ENCODE measurements at places on chromosomes 2 and 18.

DNA sequence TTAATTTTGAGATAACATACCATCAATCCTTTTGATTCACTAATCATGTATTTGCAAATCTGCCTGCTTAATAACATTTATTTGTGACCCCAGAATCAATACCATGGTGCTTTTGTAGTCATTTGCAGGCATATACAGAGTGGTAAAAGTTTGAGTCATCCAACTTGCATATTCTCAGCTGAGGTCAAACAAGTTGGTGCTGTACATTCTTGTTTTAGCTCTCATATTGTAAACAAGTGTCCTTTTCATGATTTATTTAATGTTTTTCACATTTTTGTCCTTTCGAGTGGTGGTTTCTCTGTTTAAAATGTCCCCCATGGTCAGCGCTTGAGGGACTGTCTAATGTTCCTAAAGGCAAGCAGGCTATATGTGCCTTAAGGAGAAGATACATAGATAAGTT, 17.5 kb downstream of the RAB27B start:
- no peak for DNase-seq

GRCh38 chr2:103169861-103170260, 408.0 kb downstream of the TMEM182 start:
- DNase-seq = no peak

DNA sequence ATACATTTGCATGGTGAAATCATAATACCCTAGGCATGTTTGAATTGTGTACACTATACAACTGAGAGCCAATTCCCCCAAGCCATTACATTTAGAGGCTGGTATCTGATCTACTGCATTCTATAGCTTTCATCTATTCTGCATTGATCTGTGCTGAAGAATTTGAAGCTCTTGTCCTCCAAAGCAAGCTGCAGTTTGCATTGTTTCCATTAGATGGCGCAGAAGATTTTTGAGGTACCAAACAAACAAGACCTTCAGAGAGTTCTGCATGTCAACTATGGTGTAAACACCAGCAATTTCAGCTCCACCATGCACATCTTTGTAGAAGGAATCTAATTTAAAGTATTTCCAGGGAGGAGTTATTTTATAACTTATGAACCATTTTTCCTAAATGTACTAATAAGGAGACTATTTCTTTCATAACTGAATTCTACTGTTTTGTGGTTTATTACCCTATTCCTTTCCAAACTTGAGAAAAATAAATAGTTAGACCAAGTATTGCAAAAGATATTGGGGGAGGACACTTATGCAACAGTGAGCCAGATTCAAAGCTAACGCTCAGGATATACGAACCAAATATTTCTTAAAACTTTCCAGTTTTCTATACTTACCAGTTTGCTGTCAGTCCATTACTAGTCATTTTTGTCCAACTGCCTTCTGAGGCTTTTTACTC, 761.8 kb upstream of the ACVR2A start:
- DNase-seq = peak; percentile 1

GRCh38 chr2:31142110-31142509, 3.9 kb upstream of the GALNT14 start:
- no peak for DNase-seq

DNA sequence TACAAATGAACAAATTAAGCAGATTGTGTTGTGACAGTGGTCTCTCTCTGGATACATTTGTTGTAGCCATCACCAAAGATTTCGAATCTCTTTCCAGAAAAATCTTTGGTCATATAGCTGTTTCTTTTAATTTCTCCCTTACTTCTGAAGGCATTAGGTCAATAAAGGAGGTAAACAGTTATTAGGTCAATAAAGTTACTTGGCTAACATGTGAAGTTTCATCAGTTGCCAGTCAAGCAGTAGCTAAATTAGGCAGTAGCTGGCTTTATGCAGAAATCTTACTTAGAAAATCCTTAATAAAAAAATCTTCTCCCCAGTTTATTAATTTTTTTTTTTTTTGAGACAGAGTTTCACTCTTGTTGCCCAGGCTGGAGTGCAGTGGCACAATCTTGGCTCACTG, 115.5 kb downstream of the MBD5 start:
- no peak for DNase-seq

DNA sequence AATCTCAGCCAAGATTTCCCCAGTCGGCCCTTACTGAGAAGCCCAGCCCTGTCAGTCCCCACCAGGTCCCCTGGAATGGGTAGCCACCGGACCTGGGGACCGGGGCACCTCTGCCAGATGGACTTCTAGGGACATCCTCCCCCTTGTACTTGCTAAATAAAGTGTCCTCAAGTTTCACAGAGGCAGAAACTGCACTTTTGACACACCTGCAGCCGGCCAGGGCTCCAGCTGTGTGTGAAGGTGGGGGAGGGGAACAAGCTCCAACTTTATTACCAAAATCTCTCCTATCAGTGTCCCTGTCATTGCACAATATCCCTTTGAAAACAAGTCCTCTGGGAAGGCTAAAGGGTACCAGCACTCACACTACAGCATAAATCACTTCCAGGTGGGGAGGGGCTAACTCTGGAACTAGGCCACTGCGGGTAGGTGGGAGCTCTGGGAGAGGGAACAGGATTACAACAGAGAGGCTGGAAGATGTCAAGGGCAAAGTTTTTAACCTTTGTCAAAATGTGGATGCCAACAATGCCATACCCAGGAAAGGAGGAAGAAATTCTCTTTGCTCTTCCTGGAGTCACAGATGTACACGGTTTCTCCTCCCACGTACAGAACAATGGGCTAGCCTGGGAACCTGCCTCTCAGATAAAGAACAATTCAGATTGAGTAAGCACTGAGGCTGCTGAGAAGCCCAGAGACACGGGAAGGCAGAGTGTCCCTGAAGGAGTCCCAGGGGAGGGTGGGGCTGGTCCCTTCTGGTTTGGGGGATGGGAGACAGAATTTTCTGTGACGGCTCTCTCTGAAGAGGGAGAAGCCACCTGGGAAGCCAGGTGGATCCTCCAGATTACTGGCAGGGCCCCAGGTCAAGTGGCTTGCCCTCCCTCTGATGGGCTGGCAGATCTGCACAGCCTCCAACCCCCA, 11.0 kb downstream of the SDC1 start:
- DNase-seq = peak; percentile 93

DNA sequence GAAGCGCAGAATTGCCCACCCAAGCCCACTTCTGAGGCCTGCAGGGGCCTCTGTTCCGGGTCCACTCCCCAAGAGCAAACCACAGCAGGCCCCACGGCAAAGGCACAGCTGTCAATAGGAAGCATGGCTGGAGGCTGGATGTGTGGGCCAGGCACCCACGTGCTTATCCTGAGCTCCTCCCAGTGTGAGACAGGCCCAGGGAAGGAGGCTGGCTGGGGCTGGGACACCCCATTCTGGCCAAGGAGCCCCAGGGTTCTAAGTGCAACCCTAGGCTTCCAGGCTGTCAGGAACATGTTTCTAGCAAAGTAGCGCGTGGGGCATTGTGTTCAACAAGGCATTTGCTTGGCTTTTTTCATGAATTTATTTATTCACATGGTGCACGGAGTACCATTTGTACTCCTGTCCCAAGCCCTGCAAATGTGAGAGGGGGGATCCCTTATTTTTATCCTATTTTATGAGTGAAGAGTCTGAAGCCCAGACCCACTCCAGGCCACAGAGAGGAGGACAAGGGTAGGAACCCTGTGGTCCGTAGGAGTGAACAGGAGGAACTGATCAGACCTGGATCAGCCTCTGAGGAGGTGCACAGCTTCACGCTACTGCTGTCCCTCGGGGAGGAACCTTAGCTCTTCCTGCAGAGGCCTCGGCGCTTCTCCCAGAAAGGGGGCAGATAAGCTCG, 6.1 kb upstream of the RAB17 start:
- no peak for DNase-seq

DNA sequence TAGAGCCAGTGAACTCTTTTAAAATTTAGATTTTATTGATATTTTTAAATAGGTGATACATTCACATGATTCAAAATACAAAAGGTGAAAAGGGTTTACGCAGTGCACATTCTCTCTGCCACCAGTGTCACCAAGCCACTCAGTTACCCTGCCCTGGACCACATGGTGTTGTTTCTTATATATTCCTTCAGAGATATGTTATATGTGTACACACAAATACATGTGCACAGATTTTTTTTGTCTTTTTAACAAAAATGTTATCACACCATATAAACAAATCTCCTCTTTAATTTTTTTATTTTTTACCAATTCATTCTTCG, 26.2 kb downstream of the SERPINB4 start:
- no peak for DNase-seq

- no peak for DNase-seq
These were observed 103.8 kb upstream of the COPS8 start for GRCh38 chr2:236981701-236982485.

- peak; percentile 53 for DNase-seq
These were observed 15.7 kb upstream of the TTC39C start for GRCh38 chr18:23998820-23999219.

DNA sequence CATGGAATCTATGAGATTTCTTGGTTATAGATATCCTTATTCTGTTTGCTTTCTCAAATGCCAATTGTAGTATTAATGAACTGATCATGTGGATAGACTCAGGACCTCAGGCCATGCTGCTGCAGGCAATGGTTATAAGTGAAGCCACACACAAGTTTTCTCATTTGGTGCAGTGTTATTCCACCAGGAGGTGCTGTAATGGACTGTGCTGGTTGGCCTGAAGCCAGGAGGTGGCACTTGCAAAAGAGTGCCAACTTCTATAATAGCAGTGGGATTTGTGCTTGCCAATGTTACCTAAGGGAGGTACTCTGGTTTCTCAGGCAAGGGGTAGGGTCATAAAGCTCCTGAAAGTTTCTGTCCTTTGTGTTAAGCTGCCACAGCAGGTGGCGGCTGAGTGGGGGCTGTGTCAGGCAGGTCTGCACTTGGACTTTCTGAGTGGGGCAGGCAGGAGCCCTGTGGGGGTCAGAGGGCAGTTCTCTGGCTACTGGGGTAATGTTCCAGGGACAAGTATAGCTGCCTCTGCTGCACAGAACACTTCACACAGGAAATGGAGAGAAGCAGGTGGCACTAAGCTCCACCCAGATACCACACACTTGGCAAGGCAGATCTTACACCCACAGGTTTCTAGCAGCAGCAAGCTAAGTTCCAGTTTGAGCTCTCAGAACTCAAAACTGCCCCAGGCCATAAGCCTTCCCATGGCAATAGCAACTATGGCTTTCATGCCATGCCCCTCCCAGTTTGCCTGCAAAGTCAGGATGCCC, 352.6 kb upstream of the CWC22 start:
- DNase-seq = peak; percentile 59

- no peak for DNase-seq
These were observed 748 bp downstream of the FMNL2 start for GRCh38 chr2:152335726-152336118.

DNA sequence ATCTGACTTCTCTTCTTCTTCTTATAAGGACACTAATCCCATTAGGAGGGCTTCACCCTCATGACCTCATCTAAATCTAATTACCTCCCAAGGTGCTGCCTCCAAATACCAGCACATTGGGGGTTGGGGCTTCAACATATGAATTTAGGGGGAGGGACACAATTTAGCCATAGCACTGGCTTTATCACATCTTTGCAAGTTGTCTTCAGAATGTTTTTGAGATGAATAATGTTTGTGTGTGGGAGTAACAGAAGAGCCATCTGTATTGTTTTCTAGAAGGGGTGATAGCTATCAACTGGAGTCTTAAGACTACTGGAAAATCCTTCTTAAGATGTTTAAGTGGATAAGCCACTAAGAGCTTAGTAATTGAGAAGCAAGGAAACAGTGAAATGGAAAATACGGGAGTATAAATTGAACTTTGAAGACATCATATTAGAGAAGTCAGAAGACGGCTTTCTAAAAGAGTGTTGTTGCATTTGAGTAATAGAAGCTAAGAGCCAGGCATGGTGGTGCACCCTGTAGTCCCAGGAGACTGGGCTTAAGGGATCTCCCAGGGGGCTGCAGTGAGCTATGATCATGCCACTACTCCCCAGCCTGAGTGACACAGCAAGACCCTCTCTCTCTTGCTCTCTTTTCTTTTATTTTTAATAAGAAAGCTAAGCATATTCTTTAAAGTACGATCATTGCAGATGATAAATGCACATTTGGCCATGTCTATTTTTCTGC, 32.6 kb upstream of the B3GNT2 start:
- no peak for DNase-seq

DNA sequence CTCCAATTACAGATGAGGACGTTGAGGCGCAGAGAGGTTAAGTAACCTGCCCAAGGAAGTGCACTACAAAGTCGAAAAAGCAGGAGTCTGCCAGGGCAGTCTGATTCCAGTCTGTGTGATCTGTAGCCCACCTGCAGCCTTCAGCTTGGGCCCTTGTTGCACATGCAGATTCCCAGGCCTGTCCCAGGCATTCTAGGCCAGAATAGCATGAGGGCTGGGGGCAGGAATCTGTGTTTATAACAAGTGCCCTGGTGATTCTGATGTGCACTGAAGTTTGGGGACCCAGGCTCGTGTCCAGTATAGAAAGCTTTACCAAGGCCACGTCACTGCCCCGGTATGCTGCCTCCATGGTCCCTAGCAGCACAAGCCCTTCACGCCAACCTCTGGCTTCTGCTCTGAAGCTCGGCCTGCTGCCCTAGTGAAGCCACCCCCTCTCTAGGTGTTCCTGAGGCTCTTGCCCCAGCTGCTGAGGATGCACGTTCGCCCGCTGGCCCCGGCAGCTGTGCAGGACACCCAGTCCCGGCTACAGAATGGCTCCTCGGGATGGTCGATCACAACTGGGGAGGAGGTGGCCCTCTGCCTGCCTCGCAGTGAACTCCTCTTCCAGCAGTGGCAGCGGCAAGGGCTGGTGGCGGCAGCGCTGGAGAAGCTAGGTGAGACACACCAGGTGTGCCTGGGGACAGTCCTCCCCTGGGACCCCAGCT, 4.6 kb downstream of the CHRNG start:
- DNase-seq = no peak

DNA sequence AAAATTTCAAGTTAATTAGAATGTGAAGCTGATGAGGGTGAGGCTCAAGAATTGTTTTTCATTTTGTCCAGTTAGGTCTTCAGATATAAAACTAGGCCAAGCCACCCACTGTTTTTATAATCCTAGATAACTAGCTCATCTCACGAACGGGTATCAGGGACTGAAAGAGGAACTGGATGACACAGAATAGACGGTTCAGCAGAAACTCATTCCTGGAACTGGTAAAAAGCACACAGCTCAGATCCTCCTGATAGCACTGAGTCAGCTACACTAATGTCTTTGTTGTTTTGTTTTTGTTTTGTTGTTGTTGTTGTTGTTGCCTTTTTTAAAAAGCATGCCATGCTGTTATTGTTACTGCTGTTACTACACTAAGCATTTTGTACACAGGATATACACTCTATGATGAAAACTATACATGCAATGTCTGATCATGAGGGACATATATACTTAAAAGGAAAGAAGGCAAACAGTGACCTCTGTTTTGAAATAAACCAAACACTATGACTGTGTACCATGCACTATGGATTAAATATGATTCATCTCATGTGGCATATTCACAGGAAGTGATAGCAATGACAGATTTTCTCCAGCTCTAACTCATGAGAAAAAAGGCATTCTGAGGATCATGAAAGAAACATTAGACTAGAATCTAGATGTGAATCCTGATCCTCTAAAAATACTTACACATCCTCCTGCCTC, 437.6 kb downstream of the NCKAP5 start:
- DNase-seq = no peak

DNA sequence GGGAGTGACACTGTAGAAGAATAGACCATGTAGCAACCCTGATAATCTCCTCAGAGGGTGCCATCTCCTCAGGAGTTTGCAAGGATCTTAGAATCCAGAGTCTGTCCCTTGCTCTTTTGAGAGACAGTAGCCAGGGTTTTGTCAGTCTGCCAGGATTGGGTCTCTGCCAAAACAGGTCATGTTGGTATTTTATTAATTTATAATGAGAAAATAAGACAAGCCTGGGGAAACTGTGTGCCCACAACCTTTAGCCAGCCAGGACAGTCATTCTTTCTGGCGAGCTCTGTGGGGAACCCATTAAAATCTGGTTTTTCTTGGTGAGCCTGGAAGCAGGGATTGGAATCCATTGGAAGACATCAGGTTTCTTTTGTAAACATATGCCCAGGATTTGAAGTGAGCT, 78.6 kb downstream of the PTPRM start:
- DNase-seq = no peak

Measured in NCI-H510A (cell line).